ENCODE measurements at places on chromosomes 1 and 21.

DNA sequence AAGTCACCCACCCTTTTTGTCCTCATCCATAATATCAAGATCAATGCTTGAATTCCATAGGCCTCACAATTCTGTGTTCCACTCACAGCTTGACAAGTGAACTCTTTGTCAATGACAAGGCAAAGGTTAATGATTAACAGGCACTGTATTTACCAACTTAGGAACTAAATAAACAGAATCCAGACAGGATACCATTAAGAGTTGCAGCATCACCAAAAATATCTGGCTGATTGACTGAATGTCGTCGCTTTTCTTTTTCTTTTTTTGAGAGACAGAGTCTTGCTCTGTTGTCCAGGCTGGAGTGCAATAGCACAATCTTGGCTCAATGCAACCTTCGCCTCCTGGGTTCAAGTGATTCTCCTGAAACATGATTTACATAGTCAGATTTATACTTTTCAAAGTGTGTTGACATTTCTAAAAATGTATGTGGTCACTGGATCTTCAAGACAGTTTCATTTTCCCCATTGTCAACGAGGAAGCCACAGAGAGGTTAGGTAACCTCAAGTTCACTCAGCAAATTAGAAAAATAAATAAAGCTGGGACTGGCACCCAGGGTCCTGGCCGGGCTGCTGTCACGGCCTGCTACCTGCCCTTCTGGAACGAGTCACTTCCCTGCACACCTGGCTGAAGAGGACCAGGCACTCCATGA, 81.0 kb downstream of the PDE9A start:
- no peak for DNase-seq

- peak; percentile 41 for DNase-seq
These were observed at the start of gene GBP4 for GRCh38 chr1:89198491-89199072. TSS of gene GBP4 (minus strand) at chr1:89198942. CDS start at chr1:89198834, 108 bp downstream.

DNA sequence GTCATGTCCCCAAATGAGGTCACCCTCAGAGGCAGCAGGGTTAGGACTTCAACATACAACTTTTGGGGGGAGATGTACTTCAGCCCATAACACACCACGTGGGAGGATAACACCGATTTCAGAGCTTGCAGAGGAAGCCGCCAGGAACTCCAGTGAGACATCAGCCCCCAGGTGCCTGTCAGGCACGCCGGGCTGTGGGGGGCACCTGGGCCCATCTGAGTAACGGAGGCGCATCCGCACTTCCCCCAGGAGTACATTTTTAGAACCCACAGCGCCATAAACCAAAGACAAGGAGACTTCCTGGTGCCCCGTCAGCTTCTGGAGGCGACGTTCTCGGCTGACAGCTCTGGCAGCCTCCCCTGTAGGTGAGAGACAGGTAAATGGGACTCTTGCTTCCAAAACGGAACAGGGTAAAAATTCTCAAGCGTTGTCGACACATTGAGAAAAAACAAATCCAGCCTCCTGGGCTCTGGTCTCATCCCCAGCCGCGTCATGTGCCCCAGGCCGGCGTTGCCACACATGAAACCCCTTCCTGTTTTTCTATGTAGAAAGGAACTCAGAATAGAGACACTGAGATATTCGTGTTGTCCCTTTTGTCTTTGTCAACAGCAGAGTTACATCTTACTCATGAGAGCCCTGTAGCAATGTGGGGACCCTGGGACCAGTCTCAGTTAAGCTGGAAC, 93.3 kb downstream of the PDE9A start:
- DNase-seq, result no peak

DNA sequence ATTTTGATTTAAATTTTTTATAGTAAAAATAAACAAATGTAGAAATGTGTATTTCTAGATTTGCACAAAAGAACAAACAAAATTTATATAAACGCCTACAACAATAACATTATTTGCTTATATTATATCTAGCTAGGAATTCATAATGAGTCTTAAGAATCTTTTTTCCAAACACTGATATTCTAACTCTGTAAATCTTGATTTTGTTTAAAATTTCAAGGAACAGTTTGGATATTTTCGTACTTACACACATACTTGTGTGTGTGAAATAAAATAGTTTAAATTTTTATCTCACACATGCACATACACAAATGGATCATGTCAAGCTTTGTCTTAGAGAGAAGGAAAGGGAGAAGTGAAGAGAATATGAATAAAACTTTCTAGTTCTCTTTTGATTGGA, 868.1 kb downstream of the LTN1 start:
- DNase-seq, result no peak

GRCh38 chr1:116257341-116257767, 115.7 kb upstream of the ATP1A1 start:
- DNase-seq, result no peak

GRCh38 chr1:150749720-150750311, 15.8 kb downstream of the CTSS start:
- DNase-seq, result no peak

DNA sequence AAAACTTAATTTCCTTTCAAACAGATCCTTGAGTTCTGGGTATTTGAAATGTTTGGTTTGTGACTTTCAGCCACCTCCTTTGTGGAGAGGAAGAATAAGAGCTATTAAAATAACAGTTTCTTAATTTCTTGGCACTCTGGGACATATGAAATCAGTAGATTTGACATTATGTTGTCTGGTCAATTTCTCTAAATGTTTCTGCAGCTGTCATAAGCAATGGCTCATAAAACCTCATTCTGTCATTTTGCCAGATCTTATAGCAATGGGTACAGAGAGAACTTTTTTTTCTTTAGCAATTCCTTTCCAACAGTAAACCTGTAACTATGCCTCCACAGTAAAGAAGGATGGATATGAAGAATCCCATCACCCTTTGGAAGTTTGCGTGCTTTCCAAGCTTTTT, 52.6 kb downstream of the LAMC1 start:
- DNase-seq, result no peak

GRCh38 chr1:38786040-38786436, 73.5 kb downstream of the RRAGC start:
- DNase-seq, result no peak

- no peak for DNase-seq
These were observed 343.1 kb downstream of the NPHP4 start for GRCh38 chr1:5649166-5649551.

GRCh38 chr1:21510885-21511578, 1.8 kb downstream of the ALPL start:
- DNase-seq, result no peak

GRCh38 chr1:54551891-54552290, 3.9 kb downstream of the ACOT11 start:
- no peak for DNase-seq

DNA sequence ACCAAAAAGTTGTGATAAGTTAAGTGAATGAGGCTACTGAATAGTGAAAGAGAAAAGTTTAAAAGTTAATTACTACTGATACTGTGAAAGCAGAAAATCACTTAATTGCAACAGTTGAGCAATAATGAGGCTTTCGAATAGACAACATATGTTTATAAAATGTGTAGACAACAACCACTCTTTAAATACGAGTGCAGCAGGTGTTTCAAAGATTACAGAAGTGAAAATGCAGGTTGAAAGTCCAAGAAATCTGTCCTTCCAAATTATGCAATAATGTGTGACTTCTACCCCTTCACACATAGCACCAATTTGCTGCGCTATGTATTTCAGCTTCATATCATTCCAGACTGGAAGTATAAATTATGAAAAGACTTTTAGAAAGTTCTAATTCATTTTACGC, 213.0 kb downstream of the COL24A1 start:
- no peak for DNase-seq

DNA sequence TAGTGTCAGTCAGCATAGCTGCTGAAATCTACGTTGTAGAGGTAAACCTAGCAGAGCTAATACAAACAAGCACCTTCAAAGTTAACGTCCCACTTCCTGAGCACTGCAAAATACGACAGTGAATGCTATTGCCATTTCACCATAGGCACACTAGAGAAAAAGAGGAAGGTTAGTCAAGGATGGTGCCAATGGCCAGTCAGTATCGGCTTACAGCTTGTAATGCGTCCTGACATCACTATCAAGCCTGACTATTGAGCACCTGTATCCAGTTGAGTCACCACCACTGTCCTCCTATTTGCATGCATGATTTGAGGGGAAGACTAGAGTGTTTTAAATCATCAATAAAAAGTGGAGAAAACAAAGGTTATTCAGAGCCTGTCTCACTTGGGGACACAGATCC, 34.4 kb downstream of the NUCKS1 start:
- DNase-seq, result no peak

GRCh38 chr1:223748405-223748772, 36.0 kb downstream of the CAPN2 start:
- DNase-seq, result no peak

GRCh38 chr1:230493264-230493663, 67.1 kb upstream of the PGBD5 start:
- DNase-seq, result no peak

DNA sequence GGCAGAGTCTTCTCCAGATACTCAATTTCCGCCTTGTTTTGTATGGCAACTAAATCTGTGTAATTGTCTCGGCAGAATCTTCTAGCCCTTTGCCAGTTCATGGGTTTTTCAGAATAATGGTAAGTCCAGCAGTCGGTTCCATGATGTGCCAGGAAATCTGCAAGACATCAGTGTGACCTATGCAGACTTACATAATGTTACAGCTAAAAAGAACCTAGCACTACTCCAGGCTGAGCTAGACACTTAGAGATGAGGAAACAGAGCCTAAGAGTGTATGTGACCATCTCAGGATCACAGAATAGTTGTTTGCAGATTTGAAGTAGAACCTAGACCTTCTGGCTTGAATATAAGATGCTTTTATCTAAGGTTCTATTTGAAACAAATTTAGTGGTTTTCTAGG, 2.8 kb downstream of the SELL start:
- DNase-seq, result no peak

DNA sequence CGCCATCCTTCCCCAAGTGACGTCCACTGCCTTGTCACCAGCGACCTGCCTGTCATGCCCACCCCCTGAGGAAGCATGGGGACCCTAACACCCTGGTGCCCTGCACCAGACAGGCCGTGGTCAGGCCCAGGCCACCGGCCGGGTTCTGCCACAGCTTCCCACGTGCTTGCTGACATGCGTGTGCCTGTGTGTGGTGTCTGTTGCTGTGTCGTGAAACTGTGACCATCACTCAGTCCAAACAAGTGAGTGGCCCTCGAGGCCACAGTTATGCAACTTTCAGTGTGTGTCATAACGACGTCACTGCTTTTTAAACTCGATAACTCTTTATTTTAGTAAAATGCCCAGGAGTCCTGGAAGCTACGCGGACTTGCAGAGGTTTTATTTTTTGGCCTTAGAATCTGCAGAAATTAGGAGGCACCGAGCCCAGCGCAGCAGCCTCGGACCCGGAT, 8.5 kb upstream of the CTRC start:
- no peak for DNase-seq

DNA sequence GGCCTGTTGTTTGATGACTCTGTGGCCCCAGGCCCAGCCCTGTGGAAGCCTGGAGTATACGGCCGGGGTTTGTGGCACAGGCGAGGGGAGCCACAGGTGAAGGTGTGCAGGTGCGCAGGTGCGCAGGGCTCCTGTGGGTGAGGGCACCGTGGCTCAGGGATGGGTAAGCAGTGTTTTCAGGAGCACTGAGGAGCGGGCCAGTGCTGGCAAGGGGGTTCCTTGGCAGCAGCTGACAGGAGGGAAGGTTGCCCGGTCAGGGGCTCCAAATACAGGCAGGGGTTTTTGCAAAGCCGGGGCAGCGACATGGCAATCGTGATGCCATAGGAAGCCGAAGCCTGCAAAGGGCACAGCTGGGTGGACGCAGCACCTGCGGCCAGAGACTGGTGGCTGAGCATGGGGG, 20.7 kb downstream of the AGPAT3 start:
- DNase-seq, result no peak

DNA sequence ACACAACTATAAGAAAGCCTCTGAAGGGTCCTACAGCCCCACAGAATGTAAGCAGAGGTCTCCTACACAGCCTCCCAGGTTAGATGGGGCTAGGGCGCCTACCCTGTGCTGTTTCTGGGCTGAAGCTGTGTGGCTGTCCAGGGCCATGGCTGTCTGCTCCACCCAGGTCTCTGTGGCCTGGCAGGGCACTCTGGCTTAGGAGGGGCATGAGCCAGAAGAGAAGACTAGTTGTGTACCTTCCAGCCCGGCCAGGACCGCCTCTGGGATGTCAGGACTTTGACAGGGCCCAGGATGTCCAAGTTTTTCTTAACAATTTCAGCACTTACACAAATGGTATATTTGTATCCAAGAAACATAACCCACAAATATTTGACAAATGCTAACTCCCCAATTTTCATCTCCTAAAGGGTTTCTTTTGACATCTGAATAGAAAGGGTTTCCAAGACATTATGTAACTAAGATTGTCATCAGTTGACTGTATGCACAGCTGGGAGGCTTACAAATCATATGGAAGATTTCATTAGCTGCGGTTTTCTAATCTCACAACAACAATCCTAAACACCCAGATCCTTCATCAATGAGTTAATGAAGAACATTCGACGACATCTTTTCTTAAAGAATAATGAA, 80.5 kb downstream of the HSF2BP start:
- DNase-seq, result no peak

DNA sequence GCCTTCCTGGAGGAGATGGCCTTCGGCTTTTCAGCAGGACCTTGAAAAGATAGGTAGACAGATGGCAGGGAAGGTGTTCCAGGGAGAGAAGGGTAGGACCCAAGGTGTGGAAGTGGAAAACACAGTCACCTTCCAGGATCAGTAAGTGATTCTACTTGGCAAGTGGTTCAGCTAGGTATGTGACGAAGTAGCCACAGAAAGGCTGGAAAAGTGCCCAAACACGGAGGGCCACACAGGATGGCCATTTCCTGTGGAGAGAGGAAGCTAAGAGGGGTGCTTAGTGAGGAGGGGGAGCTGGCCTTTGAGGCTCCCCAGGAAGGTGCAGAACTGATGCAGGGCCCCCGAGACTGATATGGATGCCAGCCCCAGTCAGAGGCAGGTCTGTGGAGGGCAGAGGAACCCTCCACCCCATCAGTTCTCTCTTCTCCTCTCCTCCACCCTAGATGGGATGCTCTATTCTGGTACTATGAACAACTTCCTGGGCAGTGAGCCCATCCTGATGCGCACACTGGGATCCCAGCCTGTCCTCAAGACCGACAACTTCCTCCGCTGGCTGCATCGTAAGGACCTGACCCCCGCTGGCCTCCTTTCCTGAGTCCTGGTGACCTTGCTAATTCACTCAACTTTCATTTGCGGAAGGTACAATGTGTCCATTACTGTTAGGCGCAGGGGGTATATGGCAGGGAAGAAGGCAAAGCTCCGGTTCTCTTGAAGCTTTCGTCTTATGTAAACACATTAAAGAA, 6.8 kb downstream of the SEMA4A start:
- no peak for DNase-seq

GRCh38 chr21:44919913-44920693, 596 bp downstream of the ITGB2 start:
- no peak for DNase-seq

All from uterus (tissue), 4 donors.